ENCODE measurements at places on chromosomes 3 and 15.

DNA sequence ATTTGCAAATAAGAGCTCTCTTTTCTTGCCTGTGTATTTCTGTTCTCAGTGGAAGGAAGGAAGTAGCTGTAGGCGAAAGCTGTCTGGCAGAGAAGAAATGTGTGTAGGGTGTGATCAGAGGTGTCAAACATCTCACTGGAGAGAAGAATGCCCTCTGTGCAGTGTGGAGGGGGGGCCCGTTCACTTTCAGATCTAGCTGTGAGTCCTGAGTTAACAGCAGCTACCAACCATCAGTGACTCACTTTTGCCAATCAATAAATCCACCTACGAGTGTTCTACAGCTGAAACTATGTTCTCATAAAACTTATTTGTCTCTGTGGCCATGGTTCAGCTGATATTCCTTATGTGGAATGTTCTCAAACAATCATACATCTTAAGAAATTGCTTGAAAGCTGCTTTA lies 103.7 kb downstream of the FRMD4B start:
- DNase-seq, result no peak

GRCh38 chr15:59656897-59657634 lies at the start of gene GTF2A2:
GTF2A2 (minus strand) TSS chr15:59657515; CDS start chr15:59652277, 5,238 bp downstream.
- DNase-seq, result peak; percentile 91

DNA sequence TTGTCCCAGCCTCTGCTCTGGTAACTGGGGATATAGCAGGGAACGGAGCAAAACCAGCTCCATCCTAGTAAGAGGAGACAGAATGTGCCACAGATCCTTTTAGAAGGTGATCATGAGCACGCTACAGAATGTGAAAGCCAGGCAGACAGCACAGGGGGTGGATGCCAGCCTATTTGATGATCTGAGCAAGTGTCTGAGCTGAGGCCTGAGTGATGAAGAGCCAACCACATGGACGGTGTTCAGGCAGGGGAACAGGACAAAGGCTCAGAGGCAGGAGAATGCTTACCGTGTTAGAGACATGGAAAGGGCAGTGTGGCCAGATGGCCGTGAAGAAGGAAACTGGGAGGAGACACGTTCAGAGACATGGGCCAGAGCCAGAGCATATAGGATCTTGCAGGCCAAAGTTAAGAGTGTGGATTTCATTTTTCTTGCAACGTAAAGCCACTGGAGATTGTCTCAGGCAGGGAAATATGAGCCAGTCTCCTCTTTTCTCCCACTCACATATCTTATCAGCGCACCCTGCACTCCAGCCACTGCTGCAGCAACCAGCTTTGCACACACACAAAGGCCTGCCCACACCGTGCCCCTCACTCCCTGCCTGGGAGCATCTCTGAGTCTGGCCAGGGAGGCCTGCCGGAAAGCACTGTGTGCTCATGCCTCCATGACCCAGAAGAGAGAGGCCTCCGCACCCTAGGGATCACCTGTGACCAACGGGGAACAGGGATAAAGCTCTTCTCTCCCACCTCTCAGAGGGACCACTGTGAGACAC lies 20.1 kb downstream of the RAB43 start:
- no peak for DNase-seq

GRCh38 chr3:156609546-156609945 lies 54.6 kb upstream of the SSR3 start:
- DNase-seq, result no peak

DNA sequence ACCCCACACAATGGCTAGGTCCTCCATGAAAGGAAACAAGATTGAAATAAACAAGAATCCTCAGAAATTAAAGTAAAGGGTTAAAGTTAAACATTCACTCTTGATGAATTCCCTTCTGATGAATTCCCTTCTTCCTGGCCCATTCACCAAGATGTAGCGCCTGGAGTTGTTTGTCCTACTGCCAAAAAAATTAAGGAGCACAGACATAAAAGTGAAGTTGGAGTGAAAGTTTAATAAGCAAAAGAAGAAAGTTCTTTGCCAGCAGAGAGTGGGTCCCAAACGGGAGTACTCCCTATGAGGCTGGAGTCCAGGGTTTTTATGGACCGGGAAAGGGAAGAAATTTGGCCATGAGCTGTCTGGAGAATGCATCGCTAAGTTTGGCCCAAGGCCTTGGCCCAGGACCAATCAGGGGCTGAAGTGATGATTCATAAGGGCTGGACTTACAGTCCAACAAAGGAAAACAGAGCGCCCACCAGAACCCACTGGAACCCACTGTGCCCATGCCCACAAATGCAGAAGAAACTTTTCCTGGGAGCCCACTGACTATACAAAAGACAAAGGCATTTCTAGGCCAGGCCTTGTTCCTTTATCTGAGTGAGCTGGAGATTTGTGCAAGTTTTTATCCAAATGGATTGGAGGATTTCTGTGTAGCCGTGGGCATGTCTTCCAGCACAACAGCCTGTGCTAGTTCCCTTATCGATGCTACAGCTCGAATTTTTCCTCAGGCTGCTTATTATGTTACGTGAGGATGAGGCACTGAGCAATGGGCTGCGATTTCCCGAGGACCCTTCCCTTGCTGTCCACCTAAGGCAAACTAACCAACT lies 1561.6 kb downstream of the OTOL1 start:
- no peak for DNase-seq

DNA sequence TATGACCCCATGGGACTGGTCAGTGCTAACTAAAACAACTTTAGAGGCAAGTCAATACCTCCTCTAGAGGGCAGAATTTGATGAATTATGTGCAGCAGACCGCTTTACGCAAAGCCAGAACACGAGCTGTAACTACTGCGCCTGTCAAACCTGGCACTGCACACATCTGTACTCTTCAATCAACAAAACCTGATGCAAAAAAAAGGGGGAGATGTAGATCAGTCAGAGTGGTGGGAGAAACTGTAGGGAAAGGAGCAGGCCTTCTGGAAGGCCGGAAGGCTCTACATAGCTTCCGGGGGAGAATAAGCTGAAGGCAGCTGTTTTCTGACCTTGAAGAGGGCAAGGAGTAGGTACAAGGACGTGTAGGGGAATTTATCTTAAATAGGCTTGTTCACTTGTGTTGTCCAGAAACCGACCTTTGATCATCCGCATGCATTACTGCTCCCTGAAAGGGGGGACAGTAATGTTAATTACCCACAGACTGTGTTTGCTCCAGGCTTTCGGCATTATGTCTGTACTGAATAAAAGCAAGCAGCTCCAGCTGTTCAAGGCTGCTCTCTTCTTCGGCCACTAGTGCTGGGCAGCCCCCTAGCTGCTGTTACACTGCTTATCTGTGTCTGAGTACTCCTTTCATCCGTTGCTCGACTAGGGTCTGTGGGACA lies 41.0 kb downstream of the GPR160 start:
- no peak for DNase-seq

DNA sequence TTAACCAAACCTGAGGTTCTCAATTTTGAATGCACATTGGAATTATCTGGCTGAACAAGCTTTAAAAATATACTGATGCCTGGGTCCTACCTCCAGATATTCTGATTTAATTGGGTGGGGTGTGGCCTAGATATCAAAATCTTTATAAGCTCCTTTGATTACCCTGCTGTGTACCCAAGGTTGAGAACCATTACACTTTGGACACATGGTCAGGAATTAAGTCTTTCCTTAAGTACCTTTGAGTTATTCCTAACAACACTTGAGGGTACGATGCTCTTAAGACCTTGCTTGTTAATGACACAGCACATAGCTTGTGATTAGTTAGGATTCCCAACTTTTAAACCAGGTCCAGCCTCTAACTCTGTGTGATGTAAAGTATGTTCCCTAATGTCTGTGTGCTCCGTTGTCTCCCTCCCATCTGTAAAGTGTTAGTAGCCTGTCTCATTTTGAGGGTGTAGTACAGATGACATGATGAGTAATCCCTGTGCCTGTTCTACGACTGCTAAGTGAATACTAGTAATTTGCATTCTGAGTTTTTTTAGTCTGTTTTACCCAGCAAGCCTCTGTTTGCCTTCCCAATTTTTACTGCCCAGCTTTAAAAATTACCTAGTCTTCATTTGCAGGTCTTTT lies 154.9 kb downstream of the KLHL25 start:
- DNase-seq, result peak; percentile 77

- no peak for DNase-seq
These were observed 3.8 kb upstream of the CLK3 start for GRCh38 chr15:74611834-74612233.

- peak; percentile 54 for DNase-seq
These were observed 14.4 kb upstream of the C3orf80 start for GRCh38 chr3:160210799-160211221.

DNA sequence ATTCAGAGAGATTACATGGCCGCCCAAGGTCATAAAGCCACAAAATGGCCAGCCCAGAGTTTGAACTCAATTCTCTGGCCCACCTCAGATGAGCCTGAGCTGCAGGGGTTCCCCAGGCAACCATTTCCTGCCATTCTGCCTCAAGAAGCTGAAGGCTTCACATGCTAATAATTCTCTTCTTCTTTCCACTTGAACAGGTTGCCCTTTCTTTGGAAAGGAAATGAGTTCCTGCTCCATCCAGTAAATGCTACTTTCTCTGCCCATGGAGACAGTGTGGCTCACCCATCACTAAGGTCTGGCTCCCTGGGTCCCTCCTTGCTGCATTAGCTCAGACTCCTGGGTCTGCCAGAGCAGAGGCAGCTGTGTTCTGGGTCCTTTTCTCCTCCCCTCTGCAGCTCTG lies 48.2 kb downstream of the TRIM42 start:
- DNase-seq, result no peak
